ENCODE measurements at places on chromosomes 3 and 15.

DNA sequence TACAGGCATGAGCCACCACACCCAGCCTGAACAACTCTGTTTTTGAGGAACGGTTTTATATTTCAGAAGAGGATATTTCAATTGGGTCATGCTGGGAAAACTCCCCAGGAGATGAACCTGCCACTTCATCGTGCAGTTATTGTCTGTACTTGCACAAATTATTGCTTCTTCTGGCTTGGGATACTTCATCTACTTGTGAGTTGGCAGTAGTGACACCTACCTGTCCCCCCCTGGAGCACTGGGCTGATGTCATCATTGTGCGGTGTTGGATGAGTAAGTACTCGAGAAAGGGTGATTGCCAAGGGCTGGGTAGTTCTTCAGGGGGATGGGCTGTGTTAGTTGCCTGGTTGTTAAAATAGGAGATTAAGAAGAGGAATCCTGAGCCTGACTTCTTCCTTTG, 85.1 kb upstream of the SAMMSON start:
- DNase-seq = no peak

DNA sequence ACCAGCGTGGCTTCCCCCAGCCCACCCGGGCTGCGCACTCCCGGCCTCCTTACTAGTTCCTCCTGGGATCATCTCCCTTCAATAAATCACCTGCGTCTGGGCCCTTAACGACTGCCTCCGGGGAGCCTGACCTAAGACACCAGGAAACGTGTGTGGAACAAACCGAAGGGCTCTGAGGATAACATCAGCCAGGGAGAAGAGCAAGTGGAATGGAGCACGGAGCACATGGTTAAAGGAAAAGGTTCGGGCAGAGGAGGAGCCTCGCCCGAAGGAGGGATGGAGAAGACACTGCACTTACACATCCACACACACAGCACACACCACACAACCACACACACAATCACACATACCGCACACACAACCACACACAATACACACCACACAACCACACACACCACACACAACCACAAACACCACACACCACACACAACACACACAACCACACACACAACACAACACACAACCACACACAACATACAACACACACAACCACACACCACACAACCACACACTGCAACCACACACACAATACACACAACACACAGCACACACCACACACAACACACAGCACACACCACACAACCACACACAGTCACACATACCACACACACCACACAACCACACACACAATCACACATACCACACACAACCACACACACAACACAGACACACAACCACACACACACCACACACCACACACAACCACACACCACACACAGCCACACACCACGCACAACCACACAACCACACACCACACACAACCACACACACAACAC, 24.7 kb downstream of the CPN2 start:
- DNase-seq = no peak

GRCh38 chr3:194087995-194088855, 47.7 kb upstream of the HES1 start:
- DNase-seq = no peak

- DNase-seq = no peak
Measured at GRCh38 chr3:49668414-49668797, 5.7 kb upstream of the APEH start.
